Right renal cortex interstitium (tissue), 3 donors: ENCODE measurements at places on chromosomes 1 and 21. TPM values are rescaled to one million over a fixed set of nuclear protein-coding genes. Genes with fewer than 3 reads are reported as not detected.

The ICOSLG gene
- polyA plus RNA-seq = 6.1 TPM

The AMY1C gene
- polyA plus RNA-seq = not detected

The LCE1F gene
- polyA plus RNA-seq = not detected

The INSRR gene
- 1.7 TPM for polyA plus RNA-seq

The RNPEP gene
- polyA plus RNA-seq = 66.7 TPM

The AIRE gene
- polyA plus RNA-seq = 0.24 TPM

The DENND1B gene
- polyA plus RNA-seq = 14.3 TPM

The LCE1A gene
- polyA plus RNA-seq = not detected

The GNAT2 gene
- not detected for polyA plus RNA-seq

The SH2D1B gene
- polyA plus RNA-seq = 0.17 TPM

The TSSK3 gene
- polyA plus RNA-seq = 1.3 TPM

The CLIC6 gene
- polyA plus RNA-seq = 2.1 TPM

The LCE2B gene
- not detected for polyA plus RNA-seq

The GLRX2 gene
- polyA plus RNA-seq = 13.8 TPM

The PADI4 gene
- 0.89 TPM for polyA plus RNA-seq

The FCN3 gene
- 1.6 TPM for polyA plus RNA-seq

The KCNA2 gene
- polyA plus RNA-seq = 0.49 TPM

The FOXO6 gene
- polyA plus RNA-seq = 1.2 TPM

The ANKRD34A gene
- polyA plus RNA-seq = 0.51 TPM

The CD1C gene
- polyA plus RNA-seq = 1.7 TPM

The RNU1-4 gene
- polyA plus RNA-seq = not detected

The LRRC53 gene
- polyA plus RNA-seq = 0.07 TPM

The TBX19 gene
- 2.4 TPM for polyA plus RNA-seq

The GSTM5 gene
- polyA plus RNA-seq = 60.4 TPM

The TMPRSS2 gene
- 35.3 TPM for polyA plus RNA-seq

The CCDC27 gene
- polyA plus RNA-seq = 0.30 TPM

The TEX35 gene
- polyA plus RNA-seq = not detected

The FYB2 gene
- polyA plus RNA-seq = 1.2 TPM

The IQGAP3 gene
- 9.7 TPM for polyA plus RNA-seq

The HENMT1 gene
- polyA plus RNA-seq = 12.3 TPM

The SPRR2G gene
- not detected for polyA plus RNA-seq

The CSMD2 gene
- 0.78 TPM for polyA plus RNA-seq

The C1orf50 gene
- 14.3 TPM for polyA plus RNA-seq

The CELA2A gene
- polyA plus RNA-seq = 0.35 TPM

The HPDL gene
- polyA plus RNA-seq = 2.8 TPM

The SLC44A3 gene
- polyA plus RNA-seq = 88.6 TPM

The GREM2 gene
- polyA plus RNA-seq = 0.37 TPM
